ENCODE measurements at places on chromosomes 13 and 19. TPM values are rescaled to one million over a fixed set of nuclear protein-coding genes. Genes with fewer than 3 reads are reported as not detected.
A peak's percentile ranks its signal among the peaks of the same experiment; 100 is the strongest.

DNA sequence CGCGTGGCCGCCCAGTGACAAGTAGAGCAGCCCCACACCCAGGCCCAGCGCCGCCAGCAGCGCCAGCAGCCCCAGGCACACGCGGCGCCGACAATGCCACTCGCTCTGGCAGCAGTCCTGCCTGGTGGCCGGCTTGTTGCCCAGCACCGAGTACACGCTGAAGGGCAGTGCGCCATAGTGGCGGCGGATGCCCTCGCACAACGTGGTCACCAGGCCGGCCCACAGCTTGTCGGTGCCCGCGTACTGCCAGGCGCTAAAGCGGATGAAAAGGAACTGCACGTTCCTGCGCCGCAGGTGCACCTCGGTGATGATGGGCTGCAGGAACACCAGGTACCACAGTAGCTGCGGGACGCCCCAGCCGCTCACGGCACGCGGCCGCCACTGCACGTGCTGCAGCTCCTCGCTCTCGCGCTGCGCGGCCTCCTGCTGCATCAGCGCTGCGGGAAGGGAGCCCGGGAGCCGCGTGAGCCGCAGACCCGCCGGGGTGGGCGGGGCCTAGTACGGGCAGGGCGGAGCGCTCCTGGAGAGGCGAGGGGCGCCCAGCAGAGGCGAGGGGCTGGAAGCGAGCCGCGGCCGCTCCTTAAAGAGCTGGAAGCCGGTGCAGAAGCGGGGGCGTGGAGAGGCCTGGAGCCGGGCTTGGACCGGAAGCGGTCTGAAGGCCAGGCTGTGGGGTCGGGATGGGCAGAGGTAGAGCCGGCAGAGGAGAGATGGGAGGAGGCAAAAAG, 7.3 kb downstream of the NKPD1 start:
- H3K27me3 ChIP-seq, result no peaks in the 10 kb centered on the region
- no peak overlapping the region for H3K4me3 ChIP-seq
- H3K36me3 ChIP-seq, result no peaks in the 10 kb centered on the region
- peaks cover 22% of the 10 kb centered on the region for H3K4me1 ChIP-seq

DNA sequence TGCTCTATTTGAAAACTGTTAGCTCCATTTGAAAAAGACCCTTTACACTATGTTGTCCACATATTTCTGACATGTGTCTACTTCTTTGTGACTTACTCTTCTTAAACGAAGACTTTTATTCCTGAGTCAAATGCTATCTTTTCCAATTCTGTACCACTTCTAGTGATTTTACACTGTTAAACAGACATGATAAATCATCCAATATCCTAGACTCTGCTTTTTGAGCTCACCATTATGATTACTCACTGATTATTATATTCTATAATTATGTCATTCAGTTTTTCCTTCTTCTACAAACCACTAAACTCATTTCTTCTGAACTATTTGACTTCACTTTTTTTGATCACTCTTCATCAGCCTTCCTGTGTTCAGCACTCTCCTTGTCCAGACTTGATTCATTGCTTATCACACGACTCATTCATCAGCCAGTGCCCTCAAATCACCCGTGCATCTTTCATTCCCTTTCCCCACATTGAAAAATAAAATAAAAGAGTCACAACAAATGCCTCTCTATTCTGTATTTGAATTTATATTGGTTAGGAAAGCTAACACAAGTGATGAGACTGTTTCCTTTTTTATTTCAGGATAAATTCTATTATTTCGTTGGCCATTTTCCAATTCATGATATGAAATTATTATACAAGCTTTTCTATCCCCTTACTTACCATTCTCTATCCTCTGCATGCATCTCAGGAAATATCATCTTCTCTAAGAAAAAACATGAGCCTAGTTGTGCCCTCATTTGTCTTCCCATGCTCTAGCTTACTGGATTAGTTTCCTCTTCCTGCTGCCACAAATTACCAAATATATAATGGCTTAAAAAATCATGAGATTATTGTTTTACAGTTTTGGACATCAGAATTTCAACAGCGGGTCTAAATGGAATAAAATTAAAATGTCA, 1482.1 kb upstream of the MIR17HG start:
- DNase-seq, result no peak
- H3K27me3 ChIP-seq, result no peaks in the 10 kb centered on the region
- no peaks in the 10 kb centered on the region for H3K36me3 ChIP-seq
- H3K4me3 ChIP-seq, result no peak overlapping the region
- no peaks in the 10 kb centered on the region for H3K4me1 ChIP-seq

- DNase-seq, result no peak
- no peak overlapping the region for H3K27ac ChIP-seq
- no peak overlapping the region for H3K4me3 ChIP-seq
- no peaks in the 10 kb centered on the region for H3K36me3 ChIP-seq
These were observed 265.7 kb downstream of the ABCC4 start for GRCh38 chr13:95035311-95036109.

DNA sequence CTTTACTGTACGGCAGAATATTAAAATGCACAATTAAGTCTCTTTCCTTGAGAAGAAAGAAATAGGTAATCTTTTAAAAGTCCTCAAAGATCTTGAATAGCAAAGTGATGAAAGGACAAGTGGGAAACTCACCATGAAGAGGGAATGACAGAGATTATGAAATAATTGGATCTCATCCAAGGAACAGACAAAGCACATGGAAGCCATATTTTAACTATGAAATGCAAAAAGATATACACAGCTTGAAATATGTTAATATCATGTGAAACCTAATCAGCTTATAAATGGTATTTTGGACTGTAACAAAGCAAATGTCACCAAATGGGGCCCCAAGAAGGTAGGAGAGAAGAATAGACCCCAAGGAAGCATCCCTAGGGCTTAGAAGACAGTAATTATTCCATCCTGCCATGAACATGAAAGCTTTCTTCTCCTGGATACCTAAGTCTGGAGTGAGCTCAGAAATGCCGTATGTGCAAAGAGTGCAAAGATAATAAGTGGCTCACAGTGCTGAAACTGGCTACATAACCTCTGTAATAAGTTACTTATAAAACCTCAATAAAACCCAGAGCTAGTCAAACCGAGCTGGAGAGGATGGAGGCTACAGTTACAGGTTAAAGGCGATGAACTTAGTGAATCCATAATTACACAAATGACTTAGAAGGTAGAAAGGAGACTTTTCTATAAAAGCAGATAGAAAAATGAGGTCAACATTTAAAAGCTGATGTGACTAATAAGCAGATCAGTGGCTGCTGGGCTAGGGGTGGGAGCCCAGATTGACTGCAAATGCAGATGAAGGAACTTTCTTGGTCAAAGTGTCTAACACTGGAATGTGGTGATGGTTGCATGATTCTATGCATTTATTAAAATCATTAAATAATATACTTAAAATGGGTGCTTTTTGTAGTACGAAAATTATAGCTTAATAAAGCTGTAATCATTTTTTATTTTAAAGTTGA, 34.4 kb downstream of the DCLK1 start:
- no peaks in the 10 kb centered on the region for H3K36me3 ChIP-seq
- H3K27me3 ChIP-seq, result no peaks in the 10 kb centered on the region
- no peak overlapping the region for H3K27ac ChIP-seq
- H3K4me3 ChIP-seq, result no peak overlapping the region

- no peak overlapping the region for H3K4me3 ChIP-seq
- H3K27me3 ChIP-seq, result no peaks in the 10 kb centered on the region
- H3K36me3 ChIP-seq, result peaks cover 67% of the 10 kb centered on the region
These were observed 26.9 kb downstream of the TMED1 start for GRCh38 chr19:10808937-10809649.

- peak overlapping the region; percentile 60 for H3K27ac ChIP-seq
- H3K4me3 ChIP-seq, result no peak overlapping the region
- DNase-seq, result peak; percentile 66
These were observed 6.3 kb downstream of the IRGQ start for GRCh38 chr19:43589678-43590077.

- no peak overlapping the region for H3K27ac ChIP-seq
- no peaks in the 10 kb centered on the region for H3K36me3 ChIP-seq
- no peak overlapping the region for H3K4me3 ChIP-seq
- no peaks in the 10 kb centered on the region for H3K4me1 ChIP-seq
- no peaks in the 10 kb centered on the region for H3K27me3 ChIP-seq
These were observed 280.2 kb upstream of the EDNRB start for GRCh38 chr13:78198821-78199220.

- H3K27ac ChIP-seq, result no peak overlapping the region
- no peaks in the 10 kb centered on the region for H3K36me3 ChIP-seq
- H3K4me1 ChIP-seq, result no peaks in the 10 kb centered on the region
- H3K4me3 ChIP-seq, result no peak overlapping the region
- DNase-seq, result no peak
These were observed 88.6 kb upstream of the MBNL2 start for GRCh38 chr13:97133554-97133953.

DNA sequence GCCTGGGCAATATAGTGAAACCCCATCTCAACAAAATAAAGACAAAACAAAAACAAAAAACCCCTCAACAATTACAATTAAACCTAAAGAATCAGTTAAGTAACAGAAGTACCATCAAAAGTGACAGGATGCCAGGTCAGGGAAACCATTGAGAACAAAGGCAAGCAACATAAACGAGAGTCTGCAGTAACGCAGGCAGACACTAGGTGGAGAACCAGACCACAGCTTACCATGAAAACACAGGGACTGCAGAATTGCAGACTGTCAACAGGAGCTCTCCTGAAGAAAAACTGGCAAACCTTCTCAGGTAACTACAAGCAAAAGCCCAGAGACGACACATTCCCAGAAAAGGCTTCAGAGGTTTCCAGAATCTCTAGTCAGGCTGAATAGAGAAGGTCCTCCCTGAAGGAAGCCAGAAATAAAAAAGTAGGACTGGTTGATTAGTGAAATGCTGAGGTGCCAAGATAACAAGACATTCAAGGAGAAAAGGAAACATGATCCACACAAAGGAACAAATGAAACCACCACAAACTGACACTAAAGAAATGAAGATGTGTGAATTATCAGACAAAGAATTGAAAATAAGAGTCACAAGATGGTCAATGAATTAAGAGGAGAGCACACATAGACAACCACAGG, 2.2 kb upstream of the ZNF665 start:
- no peak overlapping the region for H3K27ac ChIP-seq
- no peaks in the 10 kb centered on the region for H3K36me3 ChIP-seq
- H3K4me1 ChIP-seq, result peaks cover 28% of the 10 kb centered on the region
- no peak overlapping the region for H3K4me3 ChIP-seq
- no peaks in the 10 kb centered on the region for H3K27me3 ChIP-seq

GRCh38 chr19:6455924-6456323, 3.7 kb downstream of the SLC25A23 start:
- peaks cover 8% of the 10 kb centered on the region for H3K36me3 ChIP-seq
- H3K4me1 ChIP-seq, result peaks cover 23% of the 10 kb centered on the region
- H3K27ac ChIP-seq, result no peak overlapping the region
- H3K4me3 ChIP-seq, result no peak overlapping the region
- no peak for DNase-seq
- H3K27me3 ChIP-seq, result no peaks in the 10 kb centered on the region

GSX1 gene
- polyA plus RNA-seq, result not detected

ZNF780A gene
- 9.2 TPM for polyA plus RNA-seq

All from B cell (primary cell).